ENCODE measurements at places on chromosomes 1 and 21.

DNA sequence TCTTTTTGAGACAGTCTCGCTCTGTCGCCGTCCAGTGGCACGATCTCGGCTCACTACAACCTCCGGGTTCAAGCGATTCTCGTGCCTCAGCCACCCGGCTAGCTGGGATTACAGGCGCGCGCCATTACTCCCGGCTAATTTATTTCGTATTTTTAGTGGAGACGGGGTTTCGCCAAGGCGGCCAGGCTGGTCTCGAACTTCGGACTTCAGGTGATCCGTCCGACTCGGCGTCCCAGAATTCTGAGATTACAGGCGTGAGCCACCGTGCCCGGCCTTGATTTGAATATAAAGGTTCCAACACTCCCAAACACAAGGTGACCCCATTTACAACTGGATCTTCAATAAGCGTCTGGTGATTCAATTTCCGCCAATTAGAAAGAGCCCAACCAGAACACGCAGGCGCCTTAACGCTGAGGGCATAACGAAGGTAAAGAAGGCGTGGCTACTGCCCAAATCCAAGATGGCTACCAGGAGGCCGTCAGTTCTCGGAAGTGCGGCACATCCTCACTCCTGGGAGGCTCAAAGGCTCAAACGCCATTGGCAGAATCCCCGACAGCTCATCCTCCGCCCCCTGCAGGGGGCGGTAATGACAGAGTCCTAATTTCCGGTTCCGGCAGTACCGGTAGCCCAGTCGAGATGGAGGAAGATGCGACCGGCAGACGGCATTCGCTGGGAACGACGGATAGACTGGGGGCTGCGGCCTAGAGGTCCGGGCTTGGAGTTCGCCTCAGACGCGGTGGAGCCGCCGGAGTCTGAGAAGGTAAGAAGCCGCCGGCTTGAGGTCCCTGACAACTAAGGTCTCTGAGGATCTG lies at the start of gene SLC25A44:
TSS of gene SLC25A44 (plus strand) at position 617 of the 812 bp plus-strand sequence. CDS start 5,744 bp downstream, outside the sequence.
- peak; percentile 99 for DNase-seq

DNA sequence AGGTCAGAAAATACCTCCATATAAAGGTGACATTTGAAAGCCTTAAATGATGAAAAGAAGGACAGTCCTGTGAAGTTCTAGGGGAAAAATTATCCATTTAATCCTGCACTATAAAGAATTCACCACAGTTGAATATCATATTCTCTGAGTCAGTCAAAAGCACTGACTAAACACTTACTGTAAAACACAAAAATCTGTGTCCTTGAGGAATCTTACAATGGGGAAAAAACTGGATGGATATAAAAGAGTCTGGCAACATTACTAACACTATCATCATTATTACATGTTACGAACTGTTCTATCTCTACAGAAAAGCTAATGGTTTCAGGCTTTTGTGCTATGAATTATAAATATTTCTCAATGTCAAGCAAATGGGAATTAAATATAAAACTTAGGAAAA lies 42.4 kb upstream of the HP1BP3 start:
- DNase-seq = no peak

DNA sequence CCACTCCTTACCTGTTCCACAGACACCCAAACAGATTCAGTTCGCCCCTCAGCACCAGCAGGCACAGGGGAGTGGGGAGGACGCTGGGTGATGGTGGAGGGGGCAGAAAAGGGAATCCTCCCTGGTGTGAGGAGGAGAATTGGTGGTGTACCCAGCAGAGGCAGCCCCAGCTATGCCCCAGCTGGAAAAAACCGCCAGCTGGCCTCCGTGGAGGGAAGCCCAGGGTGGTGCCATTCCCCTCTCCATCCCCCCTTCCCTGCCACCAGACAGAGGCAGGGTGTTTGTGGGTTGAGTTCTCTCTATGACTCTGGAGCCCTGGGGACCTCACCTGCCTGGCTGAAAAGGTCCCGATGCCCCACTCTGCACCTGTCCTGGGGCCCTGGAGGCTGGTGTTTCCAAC lies 27.9 kb downstream of the OPTC start:
- no peak for DNase-seq

DNA sequence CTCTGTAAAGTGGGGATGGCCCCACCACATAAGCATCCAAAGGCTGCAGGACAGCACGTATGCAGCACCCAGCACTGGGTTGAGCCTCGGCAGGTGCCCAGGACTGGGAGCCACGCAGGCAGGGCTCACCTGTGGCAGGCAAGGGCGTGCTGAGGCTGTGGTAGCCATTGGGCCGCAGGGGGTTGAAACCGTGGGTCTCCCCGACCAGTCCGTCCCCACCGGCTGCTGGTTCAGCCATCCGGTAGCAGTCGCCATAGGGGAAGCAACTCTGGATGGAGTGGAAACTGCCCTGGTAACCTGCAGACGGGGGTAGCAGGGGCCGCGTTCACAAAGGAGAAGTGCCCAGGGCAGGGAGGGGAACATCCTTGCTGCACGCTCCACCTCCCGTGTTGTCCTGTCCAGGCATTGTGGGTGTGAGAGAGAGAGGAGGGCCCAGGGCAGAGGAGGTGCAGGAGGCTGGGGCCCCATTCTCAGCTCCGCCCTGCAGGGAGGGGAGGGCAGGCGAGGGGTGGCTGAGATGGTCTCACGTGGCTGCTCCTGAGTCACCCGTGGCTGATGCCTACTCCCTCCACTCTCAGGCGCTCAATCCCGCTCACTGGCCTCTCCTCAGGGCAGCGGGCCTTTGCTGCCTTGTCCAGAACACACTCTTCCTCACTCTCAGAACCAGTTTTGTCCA lies 49.9 kb downstream of the DMRTB1 start:
- DNase-seq = peak; percentile 65

- no peak for DNase-seq
These were observed 64.8 kb upstream of the GALNT2 start for GRCh38 chr1:230002164-230002803.

- DNase-seq = no peak
These were observed 36.6 kb downstream of the UBASH3A start for GRCh38 chr21:42440187-42440792.
